Fibroblast of upper back skin (primary cell): ENCODE measurements at places on chromosomes 12 and 14.

- no peak for DNase-seq
Observed at GRCh38 chr12:6692888-6693287, 3.7 kb upstream of the ZNF384 start.

- peak; percentile 39 for DNase-seq
Observed at GRCh38 chr12:25550186-25550585, 2.9 kb downstream of the LMNTD1 start.

GRCh38 chr14:32330351-32331111 is 1.4 kb downstream of the AKAP6 start:
- no peak for DNase-seq

DNA sequence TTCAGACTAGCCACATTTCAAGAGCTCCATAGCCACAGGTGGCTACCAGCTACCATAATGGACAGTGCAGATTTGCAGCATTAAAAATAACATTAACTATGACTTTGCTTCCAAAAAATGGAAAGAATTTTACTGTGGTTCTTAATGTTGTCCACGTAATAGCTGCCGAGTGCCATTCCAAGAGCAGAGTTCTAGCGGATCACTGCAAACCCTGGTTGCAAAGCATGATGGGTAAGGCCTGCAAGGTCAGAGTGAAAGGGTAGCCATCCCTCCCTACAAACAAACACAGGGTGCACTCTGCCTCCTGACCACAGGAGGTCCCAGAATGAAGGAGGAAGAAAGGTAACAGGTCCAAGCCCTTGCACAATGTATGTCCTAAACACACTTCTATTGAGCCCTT is 157.6 kb downstream of the DPF3 start:
- DNase-seq = peak; percentile 94

GRCh38 chr12:30417697-30418231 is 277.9 kb downstream of the IPO8 start:
- peak; percentile 94 for DNase-seq

- peak; percentile 75 for DNase-seq
Observed at GRCh38 chr12:52278575-52279421, 4.4 kb downstream of the KRT86 start.

DNA sequence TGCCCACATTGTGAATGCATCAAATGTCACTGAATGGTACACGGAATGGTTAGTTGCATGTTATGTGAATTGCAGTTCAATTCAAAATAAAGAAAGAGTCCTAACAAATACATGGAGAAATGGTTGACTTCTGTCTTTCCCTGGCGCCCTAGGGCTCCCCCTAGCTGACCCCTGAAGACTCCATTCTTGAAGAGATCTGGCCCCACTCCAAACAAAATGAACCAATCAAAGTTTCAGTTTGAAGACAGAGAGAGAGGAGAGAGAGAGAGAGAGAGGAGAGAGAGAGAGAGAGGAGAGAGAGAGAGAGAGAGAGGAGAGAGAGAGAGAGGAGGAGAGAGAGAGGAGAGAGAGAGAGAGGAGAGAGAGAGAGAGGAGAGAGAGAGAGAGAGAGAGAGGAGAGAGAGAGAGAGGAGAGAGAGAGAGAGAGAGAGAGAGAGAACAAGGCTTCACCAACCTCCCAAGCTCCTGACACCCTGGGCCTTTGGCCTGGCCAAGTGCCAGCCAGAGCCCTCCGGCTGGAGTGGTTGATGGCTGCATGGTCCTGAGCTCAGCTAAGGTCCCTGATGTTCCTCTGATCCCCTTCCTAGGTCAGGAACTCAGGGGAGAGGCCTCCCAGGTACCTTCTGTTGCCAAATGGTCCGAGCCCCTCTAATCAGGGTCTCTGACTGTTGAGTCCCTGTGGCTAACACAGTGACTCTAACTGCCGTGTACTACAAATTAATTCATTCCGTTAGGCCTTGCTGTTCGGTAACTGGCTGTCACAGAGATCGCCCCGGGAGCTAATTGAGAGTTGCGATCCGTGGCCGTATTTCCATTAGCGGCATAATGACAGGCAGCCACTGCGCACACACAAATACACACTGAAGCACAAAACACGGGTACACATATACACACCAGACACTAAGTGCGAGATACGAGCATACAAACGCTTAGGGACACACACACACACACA is 188.8 kb downstream of the ESRRB start:
- DNase-seq = no peak

- no peak for DNase-seq
Observed at GRCh38 chr12:124036171-124036598, 63.2 kb downstream of the ZNF664 start.

DNA sequence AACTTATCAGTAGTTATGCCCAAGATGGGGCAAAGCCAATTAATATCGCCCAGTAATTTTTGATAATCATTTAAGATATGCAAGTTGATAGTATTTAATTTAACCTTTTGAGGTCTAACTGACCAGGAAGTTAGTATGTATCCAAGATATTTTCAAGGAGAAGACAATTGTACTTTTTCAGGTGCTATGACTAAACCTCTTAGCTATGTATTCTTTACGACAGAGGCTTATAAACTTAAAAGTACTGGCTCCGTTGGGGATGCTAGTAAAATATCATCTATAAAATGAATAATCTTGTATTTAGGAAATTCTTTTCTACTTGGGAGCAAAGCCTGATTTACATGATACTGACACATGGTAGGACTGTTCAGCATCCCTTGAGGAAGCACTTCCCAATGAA is 40.3 kb downstream of the TMTC3 start:
- DNase-seq = no peak

DNA sequence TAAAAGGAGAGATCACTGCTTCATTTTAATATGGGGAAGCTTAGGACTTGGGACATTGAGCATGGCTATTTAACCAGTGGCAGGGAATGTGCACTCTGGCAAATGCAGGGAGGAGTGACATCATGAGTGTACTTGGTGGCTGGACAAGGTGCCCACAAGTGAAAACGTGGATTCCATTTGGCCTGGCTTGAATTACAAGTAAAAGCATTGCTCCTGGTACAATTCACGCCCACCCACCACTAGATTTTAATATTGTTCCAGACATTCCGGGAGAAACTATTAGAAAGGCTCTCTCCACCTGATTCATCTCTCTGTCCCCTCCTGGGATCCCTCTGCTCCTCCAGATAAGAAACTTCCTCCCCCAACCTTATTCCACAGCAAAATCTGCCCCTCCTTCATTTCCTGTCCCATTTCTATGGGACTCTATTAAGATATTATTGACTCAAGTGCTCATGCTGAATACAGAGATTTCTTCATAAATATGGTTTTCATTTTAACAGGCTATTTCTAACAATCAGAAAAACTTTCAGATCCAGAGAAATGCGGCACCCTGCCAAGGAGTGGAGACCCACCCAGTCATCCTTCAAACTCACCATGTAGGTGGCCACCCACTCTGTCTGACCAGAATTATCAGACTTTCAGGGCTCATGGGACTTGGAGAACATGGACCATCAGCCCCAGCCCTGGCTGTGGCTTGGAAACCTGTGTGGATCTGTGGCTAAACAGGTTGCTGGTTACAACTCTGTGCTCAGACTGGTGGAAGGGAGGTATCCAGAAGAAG is 43.2 kb downstream of the SSPN start:
- peak; percentile 91 for DNase-seq

- no peak for DNase-seq
Observed at GRCh38 chr12:52238916-52239646, 6.0 kb downstream of the KRT7 start.

GRCh38 chr14:32044454-32044853 is 32.6 kb upstream of the ARHGAP5 start:
- DNase-seq = no peak

DNA sequence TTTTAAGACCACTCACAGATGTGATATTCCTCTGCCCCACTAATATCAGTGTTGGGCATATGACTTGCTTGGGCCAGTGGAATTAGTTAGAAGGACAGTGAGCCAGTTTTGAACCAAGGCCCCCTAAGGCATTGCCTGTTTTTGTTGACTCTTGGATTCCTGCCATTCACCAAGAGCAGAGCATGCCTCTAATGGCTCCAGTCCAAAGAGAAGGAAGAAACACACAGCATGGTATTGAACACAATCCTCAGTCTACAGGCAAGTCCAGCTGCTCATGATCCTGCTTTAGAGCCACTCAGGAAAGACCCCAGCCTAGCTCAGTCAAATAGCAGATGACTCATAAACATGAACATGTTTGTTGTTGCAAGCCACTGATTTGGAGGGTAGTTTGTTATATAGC is 1201.5 kb downstream of the BCL11B start:
- DNase-seq = no peak

GRCh38 chr14:68784978-68785533 is 7.8 kb downstream of the ZFP36L1 start:
- DNase-seq = peak; percentile 78

DNA sequence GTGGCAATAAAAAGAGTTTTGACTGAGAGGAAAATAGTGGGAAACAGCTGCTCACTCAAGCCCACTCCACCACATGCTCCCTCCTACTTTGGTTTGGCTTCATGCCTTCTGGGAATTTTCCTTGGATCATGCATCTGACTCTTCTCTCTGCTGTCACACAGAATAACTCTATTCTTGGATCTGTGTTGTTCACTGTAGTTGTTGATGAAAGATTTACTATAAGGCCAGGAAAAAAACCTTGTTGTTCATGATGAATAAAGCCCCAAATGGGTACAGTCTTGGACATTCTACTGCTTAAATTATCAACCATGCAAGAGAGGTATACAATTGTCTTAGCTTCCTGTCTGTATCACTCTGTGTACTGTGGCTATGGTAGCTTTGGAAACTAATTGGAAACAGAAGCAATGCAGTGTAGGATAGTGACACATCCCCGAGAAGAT is 70.5 kb downstream of the TMX1 start:
- peak; percentile 94 for DNase-seq

DNA sequence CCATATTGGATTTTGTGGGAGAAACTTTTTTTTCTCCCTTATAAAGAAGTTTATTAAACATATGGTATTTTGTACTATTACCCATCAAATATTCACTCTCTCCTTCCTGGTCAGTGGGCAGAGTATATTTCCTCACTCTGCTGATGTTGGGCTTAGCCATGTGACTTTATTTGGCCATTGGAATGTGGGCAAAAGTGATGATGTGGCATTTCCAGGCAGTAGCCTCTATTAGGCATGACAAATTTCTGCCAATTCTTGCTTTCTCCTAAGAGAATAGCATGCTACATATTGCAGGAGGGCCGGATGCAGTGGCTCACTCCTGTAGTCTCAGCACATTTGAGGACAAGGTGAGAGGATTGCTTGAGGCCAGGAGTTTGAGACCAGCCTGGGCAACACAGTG is 24.4 kb upstream of the WSCD2 start:
- no peak for DNase-seq

- peak; percentile 85 for DNase-seq
Observed at GRCh38 chr14:23120541-23121251, 1.6 kb upstream of the CEBPE start.

DNA sequence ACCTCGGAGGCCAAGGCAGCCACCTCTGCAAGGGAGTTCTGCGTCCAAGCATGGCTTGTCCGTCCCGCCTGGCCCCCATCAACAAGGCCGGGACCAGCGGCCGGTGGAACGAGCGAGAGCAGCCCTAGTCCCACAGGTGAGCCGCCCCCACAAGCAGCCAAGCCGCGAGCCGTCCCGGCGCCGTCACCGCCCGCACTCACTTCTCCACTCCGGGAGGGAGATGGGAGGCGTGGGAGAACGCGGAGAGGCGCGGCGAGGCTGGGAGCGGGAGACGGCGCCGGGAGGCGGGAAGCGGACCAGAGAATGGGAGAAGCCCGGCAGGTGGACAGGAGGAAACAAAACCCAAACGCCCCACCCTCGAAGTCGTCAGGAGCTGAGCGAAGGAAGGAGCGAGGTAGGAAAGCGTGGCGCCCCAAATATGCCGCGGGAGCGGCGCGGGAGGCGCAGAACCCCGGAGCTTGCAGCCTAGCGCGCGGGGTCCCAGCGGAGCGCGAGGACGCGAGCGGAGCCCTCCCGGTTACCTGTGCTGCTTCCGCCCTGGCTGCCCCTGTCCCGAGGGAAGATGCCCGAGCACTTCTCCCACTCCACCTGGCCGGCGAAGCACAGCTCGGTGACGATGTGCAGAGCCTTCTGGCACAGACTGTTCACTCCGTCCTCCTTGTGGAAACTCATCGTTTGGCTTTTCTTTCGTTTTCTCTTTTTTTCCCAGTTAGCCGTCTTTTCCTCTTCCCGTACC is 600 bp downstream of the SYT10 start:
- DNase-seq = no peak

- DNase-seq = no peak
Observed at GRCh38 chr12:98743362-98743953, 98.4 kb downstream of the APAF1 start.

GRCh38 chr12:23169012-23169695 is 544.2 kb downstream of the ETNK1 start:
- DNase-seq = no peak

DNA sequence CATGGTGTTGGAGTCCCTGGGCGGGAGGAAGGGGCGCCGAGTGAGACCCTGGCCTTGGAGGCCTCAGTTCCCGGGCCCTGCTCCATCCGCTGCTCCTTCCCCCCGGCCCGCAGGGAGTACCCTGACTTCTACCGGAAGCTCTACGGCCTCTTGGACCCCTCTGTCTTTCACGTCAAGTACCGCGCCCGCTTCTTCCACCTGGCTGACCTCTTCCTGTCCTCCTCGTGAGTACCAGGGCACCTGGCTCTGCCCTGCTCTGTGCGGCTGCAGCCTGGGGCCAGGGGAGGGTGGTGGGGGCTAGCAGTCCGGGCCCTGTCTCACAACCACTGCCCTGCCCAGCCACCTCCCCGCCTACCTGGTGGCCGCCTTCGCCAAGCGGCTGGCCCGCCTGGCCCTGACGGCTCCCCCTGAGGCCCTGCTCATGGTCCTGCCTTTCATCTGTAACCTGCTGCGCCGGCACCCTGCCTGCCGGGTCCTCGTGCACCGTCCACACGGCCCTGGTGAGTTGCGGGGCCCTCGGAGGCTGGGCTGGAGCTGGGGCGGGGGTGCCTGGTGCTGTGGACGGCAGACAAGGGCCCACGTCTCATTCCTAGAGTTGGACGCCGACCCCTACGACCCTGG is 7.0 kb downstream of the NOC4L start:
- no peak for DNase-seq
